ENCODE measurements at places on chromosomes 13 and 19.

DNA sequence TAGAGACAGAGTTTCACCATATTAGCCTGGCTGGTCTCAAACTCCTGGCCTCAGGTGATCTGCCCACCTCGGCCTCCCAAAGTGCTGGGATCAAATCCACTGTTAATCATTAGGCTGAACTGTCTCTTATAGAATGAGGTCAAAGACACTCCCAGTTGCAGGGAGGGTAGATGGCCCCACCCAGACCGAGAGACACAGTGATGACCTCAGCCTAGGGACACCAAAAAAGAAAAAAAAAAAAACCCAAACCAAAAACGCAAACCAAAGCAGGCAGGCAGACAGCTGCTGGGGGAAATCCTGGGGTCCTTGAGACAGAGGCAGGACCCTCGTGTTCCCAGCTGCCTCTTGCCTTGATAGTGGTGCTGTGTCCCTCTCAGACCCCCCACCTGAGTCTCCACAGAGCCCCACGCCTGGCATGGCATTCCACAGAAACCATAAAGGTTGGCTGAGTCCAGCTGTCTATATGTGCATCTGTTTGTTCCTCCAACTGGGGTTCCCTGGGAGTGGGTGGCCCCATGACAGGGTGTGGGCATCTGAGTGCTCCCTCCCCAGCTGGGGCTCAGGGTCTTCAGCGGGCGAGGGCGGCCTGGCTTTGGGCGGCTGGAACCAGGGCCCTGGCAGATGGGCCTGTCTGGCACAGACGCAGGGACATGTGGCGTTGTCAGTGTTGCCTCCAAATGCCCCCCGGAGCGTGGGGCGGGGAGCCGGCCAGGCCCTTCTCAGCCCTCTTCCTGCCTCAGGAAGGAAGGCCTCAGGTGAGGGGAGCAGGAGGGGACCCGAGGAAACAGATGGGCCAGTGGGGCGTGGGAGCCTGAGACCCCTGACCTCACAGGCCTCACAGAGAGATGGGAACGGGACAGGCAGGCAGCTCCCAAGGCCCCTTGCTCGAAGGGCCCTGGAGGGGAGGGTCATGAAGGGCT, 5.2 kb downstream of the DAND5 start:
- no peak for DNase-seq

GRCh38 chr13:100537486-100537885, 51.1 kb downstream of the GGACT start:
- DNase-seq, result no peak

- DNase-seq, result no peak
Measured at GRCh38 chr19:2883686-2884439, 16.7 kb downstream of the ZNF556 start.

- DNase-seq, result no peak
Measured at GRCh38 chr13:114087430-114087829, 45.0 kb downstream of the RASA3 start.

GRCh38 chr13:111062966-111063365, 52.1 kb upstream of the ARHGEF7 start:
- DNase-seq, result no peak

- DNase-seq, result no peak
Measured at GRCh38 chr19:39355253-39355652, 13.0 kb downstream of the SAMD4B start.

DNA sequence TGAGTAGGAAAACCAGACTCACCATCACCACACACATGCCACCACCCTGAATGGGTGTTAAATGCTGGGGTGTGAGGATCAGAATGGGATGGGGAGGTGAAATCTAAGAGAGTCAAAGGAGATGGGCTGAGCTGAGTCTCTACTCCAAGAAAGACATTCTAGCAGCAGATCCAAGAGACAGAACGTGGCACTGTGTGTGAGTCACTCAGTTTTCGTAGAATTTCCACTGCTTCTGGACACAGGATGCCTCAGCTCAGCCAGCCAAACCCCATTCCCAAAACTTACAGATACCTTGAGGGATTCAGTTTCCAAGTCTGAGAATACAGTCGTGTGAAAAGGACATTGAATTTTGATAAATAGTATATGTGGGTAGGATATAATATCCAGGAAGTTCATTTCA, 7.3 kb upstream of the CYP2A7 start:
- DNase-seq, result no peak

DNA sequence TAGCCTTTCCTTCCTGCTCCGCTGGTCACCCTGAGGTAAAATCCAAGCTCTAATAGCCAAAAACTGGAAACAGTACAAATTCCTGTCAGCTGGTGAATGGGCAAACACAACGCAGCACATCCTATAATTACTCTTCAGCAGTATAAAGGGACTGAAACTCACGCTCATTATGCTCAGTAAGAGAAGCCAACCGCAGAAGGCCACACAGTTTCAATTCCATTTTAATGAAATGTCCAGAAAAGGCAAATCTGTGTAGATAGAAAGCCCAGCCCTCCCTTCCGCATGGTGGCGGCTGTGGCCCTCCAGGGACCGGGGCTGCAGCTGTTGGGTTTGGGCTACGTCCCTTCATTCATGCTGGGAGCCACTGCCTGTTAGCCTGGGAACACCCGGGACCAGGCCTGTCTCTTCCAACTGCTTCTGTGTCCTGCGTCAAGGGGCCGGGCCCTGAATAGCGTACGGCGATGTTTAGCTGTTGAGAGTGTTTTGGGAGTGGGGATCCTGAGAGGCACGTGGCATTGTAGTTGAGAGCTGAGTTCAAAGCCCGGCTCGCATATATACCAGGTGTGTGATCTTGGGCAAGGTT, 23.5 kb downstream of the NKPD1 start:
- DNase-seq, result no peak

- DNase-seq, result no peak
Measured at GRCh38 chr13:41587490-41587889, 130.1 kb downstream of the RGCC start.

DNA sequence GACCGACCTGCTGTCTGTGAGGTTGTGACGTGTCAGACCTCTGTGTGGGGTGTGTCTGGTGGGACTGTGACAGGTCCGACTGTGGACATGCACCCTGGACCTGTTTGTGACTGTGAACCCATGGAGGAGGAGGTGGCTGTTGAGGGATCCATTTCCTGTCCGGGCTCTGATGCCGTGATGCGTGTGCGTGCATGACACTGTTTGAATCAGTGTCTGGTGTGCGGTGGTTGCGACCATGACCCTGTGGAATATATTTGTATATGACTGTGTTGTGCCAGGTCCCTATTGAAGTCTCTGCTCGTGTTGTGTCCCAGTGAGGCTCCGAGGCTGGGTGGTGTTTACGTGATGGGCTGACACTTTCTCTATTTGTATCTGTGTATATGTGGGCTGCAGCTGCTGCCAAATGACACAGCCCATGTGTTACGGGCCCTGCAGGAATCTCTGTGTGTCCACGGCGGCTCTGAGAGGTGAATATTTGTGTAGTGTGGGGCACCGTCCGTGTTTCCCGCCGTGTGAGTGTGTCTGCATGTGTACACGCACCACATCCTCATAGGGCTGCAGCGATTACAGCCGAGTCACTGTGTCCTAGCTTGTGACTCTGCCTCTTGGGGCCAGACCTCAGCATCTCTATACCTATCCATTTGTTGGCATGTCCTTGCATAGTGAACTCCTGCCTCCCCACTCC, 18.3 kb downstream of the CCDC97 start:
- no peak for DNase-seq

DNA sequence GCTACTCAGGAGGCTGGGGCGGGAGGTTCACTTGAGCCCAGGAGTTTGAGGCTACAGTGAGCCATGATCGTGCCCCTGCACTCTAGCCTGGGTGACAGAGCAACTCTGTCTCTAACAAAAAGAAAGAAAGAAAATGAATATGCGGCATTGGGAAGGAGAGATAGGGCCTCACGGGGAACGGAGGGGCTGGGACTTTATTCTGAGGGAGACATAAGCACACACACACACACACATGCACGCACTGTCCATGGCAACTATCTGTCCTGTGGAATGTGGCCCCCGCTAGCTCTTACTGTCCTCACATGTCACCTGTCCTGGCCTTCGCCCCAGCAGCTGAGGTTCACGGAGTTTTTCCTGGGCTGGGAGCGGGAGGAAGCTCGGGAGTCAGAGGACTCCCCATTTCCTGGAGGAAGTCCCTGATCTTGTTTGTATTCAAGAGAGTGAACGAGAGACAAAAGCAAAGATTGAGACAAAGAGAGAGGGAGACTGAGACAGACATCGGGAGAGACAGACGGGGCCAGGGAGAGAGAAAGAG, 654 bp downstream of the STAP2 start:
- no peak for DNase-seq

GRCh38 chr19:55372316-55373081, 2.2 kb upstream of the IL11 start:
- no peak for DNase-seq

DNA sequence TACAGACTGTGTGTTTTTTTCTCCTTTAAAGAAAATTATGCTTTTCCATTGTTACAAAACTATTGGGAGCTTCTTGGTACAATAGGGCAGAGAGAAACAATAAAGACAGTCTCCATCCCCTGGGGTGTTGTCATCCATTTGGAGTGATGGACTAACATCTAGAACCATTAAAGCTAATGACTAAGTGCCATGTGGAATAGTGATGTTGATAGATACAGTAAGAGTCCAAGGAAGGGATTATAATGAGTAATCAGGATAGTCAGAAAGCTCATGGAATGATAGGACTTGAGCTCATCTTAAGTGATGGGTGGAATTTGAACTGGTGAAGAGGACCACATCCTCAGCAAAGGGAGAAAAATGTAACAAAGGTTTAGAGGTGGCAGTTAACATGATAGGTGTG, 24.1 kb upstream of the FRY start:
- DNase-seq, result no peak

DNA sequence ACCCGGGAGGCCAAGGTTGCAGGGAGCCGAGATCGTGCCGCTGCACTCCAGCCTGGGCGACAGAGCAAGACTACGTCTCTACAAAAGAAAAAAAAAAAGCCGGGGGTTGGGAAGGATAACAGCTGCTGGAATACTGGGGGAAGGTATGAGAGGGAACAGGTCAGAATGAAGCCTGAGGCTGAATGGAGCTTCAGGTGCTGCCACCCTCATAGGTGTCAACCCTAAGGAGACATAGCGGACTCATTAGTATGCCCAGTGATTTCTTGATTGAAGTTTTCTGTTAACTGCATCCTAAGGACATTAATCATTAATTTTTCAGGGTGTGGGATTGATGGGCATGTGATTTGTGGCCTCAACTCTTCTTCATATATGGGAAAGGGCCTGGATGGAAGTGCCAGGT, 6.0 kb downstream of the SMARCA4 start:
- no peak for DNase-seq

- DNase-seq, result no peak
Measured at GRCh38 chr13:26420282-26420960, 137.1 kb upstream of the WASF3 start.

DNA sequence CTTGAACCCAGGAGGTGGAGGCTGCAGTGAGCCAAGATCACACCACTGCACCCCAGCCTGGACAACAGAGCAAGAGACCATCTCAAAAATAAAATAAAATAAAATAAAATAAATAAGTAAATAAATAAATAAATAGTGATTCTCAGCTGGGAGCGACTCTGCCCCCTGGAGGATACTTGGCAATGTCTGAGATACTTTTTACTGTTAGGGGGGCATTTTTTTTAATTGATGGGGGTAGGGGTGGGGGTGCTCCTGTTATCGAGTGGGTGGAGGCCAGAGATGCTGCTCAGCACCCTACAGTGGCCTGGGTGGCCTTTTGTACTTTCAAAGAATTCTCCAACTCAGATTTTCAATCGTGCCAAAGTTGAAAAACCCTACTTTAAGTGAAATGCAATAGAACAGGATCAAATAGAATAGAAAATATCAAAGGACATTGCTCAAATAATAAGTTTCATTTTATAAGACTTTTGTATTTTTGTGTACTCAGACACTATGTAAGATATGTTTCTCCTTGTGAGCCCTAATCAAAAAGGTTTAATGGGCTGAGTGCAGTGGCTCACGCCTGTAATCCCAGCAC, 7.1 kb upstream of the CLPP start:
- no peak for DNase-seq

DNA sequence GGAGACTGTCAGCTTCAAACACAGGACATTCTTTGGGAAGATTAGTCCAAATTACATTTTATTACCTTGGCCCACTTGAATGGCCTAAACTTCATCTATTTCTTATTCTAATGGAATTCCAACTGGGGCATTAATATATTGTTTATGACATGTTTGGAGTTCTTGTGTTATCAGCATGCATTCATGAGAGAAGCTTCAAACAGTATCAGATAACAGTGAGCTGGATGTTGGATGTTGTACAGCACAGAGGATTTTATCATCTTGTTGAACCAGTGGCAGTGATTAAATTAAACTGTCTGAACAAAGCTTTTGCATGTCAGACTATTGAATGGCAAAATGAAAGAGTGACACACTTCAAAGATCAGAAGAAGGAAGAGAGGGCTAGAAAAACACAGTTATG, 50.0 kb downstream of the MZT1 start:
- DNase-seq, result no peak

DNA sequence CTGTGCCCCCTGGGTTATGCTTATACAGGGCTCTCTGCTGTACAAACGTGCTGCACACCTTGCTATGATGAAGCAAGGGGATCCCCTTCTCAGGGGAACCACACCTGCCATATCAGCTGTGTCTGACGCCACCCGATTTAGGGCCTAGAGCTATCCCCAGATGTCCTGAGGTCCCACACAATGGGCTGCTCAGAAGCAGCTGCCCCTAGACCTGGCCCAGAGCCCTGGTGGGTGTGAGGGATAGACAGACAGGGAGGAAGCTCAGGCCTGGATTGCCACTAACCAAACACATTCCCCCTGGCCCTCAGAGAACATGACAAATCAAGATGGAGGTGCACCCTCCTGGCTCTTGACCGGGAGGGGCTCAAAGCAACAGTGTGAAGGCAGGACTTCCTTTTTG, 59.3 kb downstream of the TSHZ3 start:
- DNase-seq, result no peak

- no peak for DNase-seq
Measured at GRCh38 chr13:51967482-51968446, 43.5 kb downstream of the ATP7B start.

DNA sequence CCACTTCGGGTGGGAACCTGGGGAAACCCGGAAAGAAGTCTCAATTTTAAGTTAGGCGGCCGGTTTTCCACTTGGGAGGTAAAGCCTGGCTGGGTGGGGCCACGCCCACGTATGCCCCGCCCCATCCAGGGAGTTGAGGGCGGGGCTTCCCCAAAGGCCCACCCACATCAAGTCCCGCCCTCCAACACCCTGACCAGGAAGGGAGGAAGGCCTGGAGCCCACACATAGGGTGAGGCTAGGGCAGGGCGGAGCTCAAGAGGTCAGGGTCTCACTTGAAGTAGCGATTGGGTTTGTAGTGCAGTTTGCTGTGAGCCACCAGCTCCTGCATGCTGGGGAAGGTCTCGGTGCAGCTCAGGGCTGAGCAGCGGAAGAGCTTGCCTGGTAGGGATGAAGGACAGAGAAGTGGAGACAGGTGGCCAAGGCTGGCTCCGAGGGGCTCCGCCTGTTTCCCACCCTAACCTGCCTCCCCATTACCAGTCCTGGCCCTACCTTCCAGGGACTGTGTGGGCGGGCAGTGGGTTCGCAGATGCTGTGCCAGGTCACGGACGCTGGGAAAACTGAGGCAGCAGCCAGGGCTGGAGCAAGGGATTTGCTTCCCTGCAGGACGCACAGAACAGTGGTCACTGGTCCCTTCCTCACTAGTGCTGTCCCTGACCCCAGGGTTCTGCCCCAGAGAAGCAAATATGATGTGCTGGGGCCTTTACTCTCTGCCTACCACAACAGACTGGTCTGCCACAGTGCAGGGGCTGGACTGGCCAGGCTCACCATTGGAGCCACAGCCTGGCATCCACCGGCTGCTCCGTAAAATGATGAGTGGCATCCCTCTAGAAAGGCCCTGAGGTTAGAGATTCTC, 1.6 kb downstream of the ZNF414 start:
- no peak for DNase-seq

Data from NCI-H1417 treated with DMSO at 0.1 percent for 48 hours (cell line).